ENCODE measurements at places on chromosomes 4 and X. TPM values are rescaled to one million over a fixed set of nuclear protein-coding genes. Genes with fewer than 3 reads are reported as not detected.

GRCh38 chr4:53994382-53995102 lies 69.9 kb downstream of the CHIC2 start:
- DNase-seq: no peak

DNA sequence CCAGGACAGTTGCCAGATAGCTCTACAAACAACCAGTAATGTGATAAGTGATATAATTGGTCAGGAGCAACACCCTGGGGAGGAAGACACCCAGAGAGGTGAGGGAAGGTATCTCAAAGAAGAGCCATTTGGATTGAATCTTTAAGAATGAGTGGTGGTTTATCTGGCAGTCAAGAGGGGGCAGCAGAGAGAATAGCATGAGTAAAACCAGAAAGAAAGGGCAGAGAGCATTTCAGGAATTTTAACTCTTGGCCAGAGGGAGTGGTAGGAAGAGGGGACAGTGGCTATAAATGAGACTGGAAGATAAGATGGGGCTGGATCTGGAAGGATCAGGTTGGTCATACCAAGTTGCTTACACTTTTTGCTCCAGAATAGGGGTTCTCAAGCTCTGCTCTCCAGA lies 5.9 kb upstream of the SEPTIN6 start:
- DNase-seq: no peak

DNA sequence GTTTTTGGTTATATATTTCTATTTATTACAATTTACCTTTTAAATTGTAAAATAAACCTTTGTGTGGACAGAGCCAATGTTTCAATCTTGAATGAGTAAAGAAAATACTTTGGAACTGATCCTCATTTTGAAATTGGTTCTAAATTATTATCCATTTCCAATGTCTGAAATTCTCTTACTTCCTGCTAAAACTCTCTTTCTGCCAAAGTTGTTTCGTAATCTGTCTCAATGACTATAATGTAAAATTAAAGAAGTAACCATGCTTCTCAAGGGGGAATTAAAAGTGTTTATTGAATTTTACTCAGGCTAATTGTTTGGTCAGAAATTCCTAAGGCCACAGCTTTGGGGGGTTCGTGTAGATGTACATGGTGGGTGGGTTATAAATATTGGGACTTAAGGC lies 34.8 kb downstream of the YIPF6 start:
- no peak for DNase-seq

DNA sequence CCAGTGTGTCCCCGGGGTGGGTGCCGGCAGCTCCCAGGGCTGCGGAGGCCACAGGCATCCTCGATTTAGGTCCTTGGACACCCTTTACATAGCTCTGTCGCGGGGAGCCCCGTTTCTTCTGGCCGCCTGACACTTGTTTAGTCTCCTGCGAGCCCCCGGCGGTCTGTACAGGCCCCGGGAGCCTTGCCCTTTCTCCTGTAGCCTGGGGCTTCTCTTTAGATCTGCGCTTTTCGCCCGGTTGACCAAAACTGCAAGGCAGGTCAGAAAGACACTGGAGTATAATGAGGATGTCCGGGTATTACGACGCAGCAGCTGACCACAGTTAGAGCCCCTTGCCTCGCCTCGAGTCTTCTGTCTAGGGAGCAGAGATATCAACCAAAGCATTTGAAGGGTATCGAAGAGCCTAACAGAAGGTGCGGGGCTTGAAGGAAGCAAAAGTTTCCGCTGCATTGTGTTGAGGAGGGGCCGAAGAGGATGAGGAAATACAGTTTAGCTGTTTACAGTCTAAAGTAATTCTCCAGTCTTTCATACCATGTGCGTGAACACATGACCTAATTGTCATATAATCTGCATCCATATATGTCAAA lies 479 bp downstream of the BRCC3 start:
- DNase-seq: no peak

DNA sequence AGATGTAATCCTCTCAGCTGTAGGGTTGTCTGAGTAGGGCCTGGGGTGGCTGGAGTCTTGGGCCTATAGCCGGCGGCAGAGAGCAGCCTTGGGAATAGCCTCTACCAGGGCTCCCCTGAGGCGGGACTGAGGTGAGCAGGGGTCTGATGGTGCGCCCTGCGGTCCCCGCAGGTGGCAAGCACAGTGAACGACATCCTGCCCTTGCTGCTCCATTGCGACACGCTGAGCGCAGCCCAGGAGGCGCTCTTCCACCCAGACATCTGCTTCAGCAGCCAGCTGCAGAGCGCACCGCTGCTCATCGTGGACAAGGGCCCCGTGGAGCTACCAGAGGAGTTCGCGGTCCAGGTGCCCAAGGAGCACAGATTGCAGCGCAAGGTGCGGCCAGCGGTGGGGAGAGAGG lies 317.0 kb downstream of the ADGRL3 start:
- no peak for DNase-seq

DNA sequence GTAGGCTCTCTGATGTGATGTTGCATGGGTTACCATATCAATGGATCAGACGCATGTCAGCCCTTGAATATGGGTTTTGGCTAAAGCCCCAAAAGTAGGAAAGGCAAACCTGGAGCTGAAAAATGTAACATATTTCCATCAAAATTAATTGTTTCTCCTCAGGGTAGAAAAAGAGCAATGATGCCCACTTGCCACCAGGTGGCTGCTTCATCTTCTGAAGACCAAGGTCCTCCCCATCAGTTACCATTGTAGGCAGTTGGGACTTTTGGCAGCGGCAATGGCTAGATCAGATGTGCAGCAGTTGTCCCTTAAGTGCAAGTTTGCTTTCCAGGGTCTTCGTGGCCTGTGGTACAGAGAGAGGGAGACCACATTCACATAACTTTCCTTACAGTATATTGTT lies 118.2 kb downstream of the NAF1 start:
- DNase-seq: no peak

- DNase-seq: no peak
Measured at GRCh38 chrX:134551376-134552048, 91.5 kb downstream of the HPRT1 start.

- DNase-seq: peak; percentile 62
Measured at GRCh38 chrX:151725338-151725614, 9.3 kb upstream of the CNGA2 start.

- no peak for DNase-seq
Measured at GRCh38 chr4:113071805-113072204, 22.4 kb downstream of the ANK2 start.

- no peak for DNase-seq
Measured at GRCh38 chrX:104113222-104113965, 1.1 kb downstream of the ZCCHC18 start.

Gene TIMP1
- 2,214 TPM for total RNA-seq

Gene ZNF141
- 18.9 TPM for total RNA-seq

Gene CDX4
- total RNA-seq: not detected

Gene NHS
- 12.2 TPM for total RNA-seq

Gene MAPK10
- total RNA-seq: 13.6 TPM
